ENCODE measurements at places on chromosomes 7 and 10.

DNA sequence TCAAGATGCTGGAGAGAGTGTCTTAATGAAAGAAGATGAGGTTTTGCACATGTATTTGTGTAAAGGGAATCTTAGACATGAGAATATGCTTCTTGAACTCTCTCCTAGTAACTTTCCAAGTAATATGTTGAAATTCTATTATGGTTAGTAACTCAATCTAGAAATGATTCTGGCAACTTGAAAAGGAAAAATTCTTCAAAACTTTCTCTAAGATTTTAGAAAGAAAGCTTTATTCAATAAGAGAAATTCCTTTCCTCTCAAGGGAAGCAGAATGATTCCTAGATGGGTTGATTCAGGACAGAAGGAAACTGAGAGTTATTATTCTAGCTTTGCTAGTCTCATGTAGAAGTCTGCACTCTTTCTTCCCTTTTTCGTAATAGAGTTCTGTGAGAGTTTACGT is 364.3 kb upstream of the PLXDC2 start:
- no peak for DNase-seq

GRCh38 chr10:96345222-96345621 is 13.6 kb downstream of the OPALIN start:
- no peak for DNase-seq

DNA sequence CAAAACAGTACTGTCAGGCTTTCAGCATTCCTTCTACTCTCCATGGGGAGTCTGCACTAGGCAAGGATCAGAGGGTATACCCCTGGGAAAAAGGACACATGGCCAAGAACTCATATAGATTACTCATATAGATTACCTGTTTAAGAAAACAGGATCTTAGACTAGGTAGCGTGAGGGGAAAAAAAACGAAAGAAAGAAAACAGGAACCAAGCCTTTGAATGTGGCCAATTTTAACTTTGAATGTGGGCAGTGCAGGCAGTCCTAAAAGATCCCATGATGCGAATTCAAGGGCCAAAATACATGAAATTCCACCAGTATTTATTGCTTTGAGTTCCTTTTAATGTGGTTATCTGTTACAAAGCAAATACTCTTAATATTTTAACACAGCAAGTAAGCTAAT is 108.6 kb upstream of the TAC1 start:
- DNase-seq, result no peak

- no peak for DNase-seq
Observed at GRCh38 chr7:121429798-121430197, 33.7 kb upstream of the FAM3C start.

- DNase-seq, result no peak
Observed at GRCh38 chr7:16759840-16760239, 6.3 kb downstream of the TSPAN13 start.

Measured in activated T-cell treated with anti-CD3 and anti-CD28 coated beads, Interleukin-2, amount 50 U/mL, for 72 hours (primary cell).